ENCODE measurements at places on chromosomes 16 and 17.

DNA sequence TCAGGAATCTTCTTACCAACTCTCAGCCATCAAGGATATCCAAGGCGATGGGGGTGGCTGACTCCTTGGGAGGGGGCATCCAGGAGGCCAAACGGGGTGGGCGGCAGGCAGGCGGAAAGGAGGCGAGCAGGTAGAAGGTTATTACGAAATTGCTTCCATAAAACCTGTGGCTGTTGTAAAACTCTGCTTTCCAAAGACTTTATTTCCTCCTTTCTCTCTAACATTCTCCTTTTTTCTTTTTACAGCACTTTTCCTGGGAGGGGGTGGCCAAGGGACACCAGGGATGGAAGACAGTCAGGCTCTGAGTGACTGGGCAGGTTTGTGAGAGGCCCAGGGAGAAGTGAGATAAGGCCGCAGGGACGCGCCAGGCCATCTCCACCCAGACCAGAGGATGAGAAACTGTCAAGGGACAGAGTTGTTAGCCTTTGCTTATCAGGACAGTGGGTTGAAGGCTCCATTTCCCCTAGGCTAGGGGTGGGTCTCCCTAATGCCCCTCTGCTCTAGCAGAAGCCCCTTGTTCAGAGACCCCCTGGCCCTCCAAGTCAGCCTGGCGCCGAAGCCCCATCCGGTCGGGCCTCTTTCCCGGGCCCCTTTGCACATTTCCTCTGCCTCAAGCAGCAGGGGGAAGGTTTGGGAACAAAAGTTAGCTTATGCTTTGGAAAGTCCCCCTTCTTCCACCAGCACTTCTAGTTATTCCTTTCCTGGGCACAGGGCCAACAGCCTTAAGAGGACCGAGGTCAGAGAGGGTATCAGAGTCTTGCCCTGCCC, 5.0 kb upstream of the HOXB9 start:
- no peak for DNase-seq

DNA sequence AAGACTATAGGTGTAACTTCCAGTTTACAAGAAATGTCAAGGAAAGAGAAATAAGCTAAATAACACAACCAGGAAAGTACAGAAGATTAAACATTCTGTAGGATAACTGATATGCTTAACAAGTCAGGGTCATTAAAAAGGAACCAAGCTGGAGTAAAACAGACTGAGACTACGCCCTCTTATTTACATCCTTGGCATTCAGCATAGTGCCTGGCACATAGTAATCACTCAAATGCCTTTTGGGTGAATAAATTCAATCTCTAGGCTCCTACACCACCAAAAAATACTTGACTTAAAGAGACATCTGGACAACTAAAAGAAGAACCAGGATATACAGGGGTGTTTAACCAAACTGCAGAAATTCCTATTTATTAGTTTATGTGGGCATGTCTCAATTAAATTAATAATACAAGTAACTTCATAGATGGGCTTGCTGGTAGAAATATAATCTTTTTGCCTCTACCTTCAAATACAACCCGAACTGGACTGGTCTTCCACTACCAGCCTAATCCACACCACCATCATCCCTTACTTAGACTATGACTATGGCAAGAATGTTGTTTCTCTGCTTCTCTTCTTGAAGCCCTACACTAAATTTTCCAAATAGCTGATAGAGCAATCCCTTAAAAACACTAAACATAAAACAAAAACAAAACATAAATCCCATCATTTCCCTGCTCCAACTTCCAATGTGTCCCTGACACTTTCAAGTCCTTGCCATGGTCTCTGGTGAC, 47.7 kb upstream of the ULK2 start:
- DNase-seq, result no peak

- no peak for DNase-seq
Observed at GRCh38 chr17:56665864-56666263, 72.4 kb downstream of the NOG start.

DNA sequence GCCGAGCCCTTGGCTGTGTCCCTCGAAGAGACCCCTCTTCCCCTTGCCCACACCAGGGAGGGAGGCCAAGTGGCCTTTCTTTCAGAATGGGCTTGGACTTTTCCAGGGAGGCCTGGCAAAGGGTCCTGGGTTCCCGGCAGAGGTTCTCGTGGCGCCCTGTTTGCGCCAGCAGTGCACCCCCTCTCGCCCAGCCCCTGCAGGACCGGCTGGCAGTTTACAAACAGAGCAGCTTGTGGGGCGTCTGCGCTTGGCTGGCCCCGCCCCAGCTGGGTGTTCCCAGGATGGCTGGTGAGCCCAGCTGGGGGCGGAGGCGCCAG, 137.8 kb upstream of the CIBAR2 start:
- no peak for DNase-seq

DNA sequence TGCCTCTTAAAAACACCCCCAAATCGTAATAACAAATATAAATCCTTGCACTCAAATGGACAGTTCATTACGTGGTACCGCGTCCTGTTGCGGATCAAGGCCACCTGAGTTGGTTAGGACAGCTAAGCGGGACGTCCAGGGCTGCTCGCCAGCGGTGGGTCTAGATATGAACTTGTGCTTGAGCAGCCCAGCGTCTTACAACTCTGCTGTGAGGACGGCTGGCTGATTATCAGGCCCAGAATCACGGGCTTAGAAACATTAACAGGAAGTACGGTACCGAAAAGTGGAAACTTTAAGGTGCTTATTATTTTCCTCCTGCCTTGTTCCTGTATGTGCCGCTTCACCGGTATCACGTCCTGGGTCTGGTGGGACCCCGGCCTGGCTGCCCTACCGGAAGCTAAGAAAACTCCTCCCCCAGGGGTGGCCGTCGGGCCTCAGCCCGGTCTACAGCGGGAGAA, 832 bp upstream of the SRRM2 start:
- DNase-seq, result no peak

- DNase-seq, result no peak
Observed at GRCh38 chr16:82755570-82756282, 129.0 kb downstream of the CDH13 start.

DNA sequence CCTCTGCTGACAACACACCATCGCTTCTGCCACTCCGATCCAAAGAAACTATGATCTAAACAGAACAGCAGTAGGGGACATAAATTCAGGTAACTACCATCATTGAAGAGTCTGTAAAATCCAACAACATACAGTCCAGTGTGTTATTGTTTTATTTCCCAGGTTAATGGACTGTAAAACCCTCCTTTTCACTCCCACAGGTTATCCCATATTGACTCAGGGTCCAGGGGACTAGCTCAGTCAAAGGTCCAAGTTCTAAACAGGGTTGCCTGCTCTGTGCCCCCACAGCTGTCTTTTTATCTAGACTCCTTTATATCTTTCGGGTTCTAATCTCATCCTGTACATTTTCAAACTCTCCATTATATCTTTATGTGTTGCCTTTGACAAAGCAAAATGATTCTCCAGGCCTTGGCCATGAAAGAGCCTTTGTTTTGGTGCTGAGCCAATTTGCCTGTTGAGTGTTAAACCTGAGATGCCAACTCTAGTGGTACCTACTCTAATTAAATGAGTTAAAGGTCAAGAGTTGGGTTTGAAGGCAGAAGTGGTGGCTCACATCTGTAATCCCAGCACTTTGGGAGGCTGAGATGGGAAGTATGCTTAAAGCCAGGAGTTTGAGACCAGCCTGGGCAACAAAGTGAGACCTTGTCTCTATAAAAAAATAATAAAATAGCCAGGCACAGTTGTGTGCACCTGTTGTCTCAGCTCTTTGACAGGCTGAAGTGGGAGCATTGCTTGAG, 80.5 kb downstream of the SNX11 start:
- DNase-seq, result no peak

GRCh38 chr17:74603746-74604145, 11.7 kb upstream of the CD300LD start:
- DNase-seq, result no peak

GRCh38 chr16:67270931-67271338, 8.4 kb upstream of the PLEKHG4 start:
- DNase-seq, result no peak

- DNase-seq, result no peak
Observed at GRCh38 chr17:12620200-12620720, 45.4 kb upstream of the MYOCD start.

DNA sequence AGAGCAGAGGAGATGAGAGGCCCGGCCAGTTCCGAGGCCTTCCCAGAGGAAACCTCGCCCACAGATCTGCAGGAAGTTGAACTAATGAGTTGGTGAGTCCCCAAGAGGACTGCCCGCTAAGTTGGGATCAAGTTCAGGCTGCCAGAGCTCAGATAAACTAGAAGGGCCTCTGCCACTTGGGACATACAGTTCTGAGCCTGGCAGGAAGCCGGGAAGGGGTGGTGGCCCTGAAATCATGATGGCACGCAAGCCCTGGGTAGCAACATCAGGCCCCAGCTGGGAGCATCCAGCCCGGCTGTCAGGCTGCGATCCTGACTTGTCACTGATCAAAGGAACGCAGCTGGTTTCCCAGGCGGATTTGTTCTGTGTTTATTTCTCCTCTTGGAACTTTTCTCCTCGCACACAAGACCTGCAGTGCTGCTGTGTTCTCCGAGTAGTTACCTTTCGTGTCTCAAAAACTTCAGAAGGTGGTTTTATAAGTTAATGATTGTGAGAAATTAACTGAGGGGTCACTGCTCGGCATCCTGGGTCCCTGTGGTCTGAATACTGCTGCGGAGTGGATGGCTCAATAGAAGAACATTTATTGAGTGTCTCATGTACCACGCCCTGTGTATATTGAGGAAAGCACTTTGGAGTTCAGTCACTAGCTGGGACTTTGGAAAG, 8.0 kb upstream of the WFDC1 start:
- no peak for DNase-seq

DNA sequence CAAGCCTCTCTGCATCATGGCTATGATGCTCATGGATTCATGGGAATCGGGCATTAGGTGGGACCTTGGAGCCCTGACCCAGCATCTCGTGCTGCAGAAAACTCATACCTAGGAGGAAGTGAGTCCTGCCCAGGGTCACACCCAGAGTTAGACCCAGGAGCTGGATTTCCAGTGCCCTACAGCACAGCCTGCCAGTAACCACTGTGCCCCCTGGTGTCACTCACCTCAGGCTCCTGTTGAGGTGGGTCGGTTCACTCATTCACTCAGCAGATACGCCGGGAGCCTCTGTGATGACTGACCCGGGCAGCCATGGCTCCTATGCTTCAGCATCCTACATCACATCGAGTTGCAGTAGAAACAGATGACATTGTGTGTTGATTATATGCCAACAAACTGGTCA, 143.4 kb downstream of the MSI2 start:
- no peak for DNase-seq

- no peak for DNase-seq
Observed at GRCh38 chr16:75007443-75007842, 8.6 kb downstream of the ZNRF1 start.

DNA sequence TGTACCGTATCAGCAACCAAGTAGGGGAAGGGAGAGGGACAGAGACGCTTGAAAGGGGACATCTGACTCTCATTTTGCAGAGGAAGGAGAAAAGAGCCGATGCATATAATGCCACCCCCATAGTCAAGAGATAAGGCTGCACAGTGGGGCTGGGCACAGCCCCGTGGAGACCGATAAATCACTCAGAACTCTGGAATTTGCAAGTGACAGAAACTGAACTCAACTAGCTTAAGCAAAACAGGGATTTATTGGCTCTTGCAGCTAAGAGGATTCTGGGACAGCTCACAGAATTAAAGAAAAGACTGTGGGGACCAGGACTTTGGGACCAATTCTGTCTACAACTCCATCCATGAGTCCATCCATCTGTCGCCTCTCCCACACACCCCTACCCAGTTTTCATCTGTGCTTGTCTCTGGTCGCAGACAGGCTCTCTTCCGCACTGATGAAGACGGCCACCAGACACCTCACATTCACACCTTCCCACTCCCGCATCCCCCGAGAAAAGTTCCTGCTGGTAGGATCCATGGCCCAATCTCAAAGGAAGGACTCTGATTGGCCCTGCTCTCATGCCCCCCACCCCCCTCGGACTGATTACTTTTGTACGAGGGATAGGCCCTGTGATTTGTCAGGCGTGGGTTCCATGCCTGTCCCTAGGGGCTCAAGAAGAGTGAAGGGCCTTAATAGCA, 105.9 kb upstream of the RPL38 start:
- no peak for DNase-seq

- DNase-seq, result no peak
Observed at GRCh38 chr16:63069047-63069446, 1032.8 kb upstream of the CDH8 start.

DNA sequence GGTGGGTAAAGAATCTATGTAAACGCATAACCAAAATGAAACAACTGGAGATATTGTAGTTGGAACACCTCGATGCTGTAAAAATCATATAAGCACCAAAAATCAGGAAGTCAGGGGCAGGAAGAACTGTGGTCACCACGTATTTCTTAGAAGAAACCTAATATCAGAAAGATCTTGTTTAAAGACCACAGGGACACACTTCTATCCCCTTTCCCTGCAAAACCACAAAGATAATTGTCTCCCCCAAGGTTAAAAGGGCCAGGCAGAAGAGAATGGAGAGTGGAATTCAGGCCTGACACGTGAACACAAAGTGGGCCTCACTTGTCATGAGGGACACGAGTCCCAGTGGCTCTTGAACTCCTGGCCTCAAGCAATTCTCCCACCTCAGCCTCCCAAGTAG, 68.1 kb downstream of the GSG1L start:
- DNase-seq, result no peak

- DNase-seq, result no peak
Observed at GRCh38 chr16:49061137-49061714, 220.4 kb downstream of the CBLN1 start.

DNA sequence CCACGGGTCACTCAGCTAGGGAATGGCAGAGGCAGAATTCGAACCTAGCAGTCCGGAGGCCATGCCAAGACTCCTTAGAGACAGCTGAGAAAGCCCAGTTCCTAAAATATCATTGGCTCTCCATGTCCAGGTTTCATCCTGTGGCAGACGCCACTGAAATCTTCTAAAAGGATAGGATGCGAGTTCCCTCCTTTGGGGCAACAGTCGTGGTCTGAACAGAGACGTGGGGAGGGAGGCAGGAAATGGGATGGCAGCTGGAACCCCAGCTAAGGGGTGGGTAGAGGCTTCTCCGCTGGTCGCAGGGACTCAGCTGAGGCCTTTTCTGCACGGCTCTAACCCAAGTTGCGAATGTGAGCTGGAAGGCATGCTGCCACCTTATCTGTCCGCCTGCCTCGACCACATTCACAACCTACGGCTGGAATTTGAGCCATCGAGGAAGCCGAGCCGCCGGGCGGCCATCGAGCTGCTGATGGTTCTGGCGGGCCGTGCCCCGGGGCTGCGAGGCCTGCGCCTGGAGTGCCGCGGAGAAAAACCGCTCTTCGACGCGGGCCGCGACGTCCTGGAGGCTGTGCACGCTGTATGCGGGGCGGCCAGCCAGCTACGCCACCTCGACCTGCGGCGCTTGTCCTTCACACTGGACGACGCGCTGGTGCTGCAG, 1.9 kb upstream of the HSF4 start:
- DNase-seq, result no peak

- no peak for DNase-seq
Observed at GRCh38 chr16:3075523-3075915, 10.1 kb downstream of the IL32 start.

GRCh38 chr16:85162478-85163277, 50.4 kb upstream of the CIBAR2 start:
- DNase-seq, result no peak

- no peak for DNase-seq
Observed at GRCh38 chr17:19392303-19392702, 5.3 kb upstream of the MFAP4 start.

- DNase-seq, result no peak
Observed at GRCh38 chr17:81040791-81041337, 5.9 kb downstream of the BAIAP2 start.

- DNase-seq, result no peak
Observed at GRCh38 chr17:55829995-55830612, 79.3 kb downstream of the PCTP start.

GRCh38 chr17:78095035-78095434, 33.5 kb downstream of the TMC6 start:
- no peak for DNase-seq

- DNase-seq, result no peak
Observed at GRCh38 chr16:3479654-3480216, 15.6 kb downstream of the C16orf90 start.
